ENCODE measurements at places on chromosomes 11 and 22.
A peak's percentile ranks its signal among the peaks of the same experiment; 100 is the strongest.

DNA sequence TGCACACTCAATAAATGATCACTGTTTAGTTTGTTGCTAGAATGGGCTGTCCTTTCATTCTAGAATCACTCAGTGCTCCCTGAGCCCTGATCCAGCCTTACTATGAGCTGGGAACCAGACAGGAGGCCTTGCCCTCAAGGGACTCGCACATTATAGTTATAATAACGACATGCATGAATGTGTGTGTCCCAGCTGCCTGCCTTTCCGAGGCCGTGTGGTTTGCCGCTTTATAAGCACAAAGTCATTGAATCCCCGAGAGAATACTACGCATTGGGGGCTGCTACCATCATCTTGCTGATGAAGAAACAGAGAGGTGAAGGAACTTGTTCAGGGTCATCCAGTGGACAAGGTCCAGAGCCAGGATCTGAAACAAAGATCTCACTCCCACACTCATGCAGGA is 75.7 kb downstream of the NFAM1 start:
- no peak for DNase-seq

GRCh38 chr11:67312187-67313021 is 9.1 kb downstream of the SSH3 start:
- no peak for DNase-seq

- peak; percentile 13 for DNase-seq
Observed at GRCh38 chr22:25081409-25081824, 118.2 kb upstream of the CRYBB3 start.

- no peak for DNase-seq
Observed at GRCh38 chr11:7668911-7669310, 4.4 kb downstream of the CYB5R2 start.

- DNase-seq = no peak
Observed at GRCh38 chr11:6850526-6850925, 5.0 kb downstream of the OR10A5 start.

DNA sequence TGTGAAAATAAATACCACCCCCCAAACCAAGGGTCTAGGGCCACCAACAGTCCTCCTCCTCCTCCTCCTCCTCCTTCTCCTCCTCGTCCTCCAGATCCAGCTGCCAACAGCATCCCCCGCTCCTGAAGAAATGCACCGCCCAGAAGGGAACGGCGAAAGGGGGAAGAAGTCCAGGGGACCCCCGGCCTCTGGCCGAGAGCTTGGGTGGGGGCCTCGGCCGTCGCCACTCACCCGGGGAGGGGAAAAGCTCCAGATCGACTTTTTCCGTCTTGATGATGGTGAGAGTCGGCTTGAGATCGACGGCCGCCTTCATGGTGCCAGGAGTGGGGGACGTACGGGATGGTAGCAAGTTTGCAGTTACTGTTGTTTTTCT is 65.7 kb downstream of the ETS1 start:
- no peak for DNase-seq

DNA sequence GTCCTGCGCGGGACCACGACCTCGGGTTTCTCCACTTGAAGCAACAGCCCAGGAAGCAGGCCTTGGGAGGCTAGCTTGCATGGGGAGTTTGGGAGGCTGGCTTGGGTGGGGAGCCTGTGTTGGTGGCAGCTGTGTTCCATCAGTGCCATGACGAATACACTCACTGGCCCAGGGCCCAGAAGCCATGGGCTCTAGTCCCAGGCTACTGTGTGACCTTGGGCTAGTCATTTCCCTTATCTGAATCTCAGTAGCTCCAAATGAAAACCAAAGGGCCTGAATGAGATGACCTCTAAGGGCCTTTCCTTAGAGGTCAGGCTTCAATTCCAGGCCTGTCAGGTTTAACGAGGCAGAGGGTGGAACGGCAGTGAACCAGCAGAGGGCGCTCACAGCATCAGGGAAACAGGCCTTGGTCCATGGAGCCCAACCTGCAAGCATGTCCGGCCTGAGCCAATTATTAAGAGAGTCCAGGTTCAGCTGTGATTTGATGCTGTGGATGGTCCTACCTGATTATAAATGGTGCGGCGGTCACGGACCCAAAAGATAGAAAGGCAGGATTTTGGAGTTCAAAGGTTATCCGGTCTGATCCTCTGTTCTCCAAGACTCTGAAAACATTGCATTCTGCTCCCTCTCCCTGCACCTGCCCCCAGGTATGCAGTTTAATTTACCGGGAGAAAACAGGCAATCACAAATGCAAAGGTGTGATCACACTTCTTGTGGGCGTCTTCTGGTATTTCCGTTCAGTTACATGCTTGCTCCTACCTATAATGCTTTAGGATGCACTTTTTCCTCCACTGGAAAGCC is 15.9 kb downstream of the PTPN5 start:
- peak; percentile 56 for DNase-seq

DNA sequence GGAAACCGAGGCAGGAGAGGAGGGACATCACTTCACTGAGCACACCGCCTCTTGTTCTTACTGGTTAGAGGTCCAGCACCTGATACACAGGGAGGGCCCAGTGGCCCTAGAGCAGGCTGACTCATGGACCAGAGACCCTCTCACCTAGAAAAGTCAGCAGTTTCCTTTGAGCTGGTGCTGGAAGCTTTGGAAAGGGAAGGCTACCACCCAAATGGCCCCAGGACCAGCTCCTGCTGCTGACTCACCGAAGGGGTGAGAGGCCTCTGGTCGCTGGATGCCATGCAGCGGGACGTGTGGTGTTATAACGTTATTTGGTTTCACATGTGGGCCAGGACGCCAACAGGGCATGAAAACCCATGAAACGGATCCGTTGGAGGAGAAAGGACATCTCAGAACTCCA is 3.8 kb downstream of the NADSYN1 start:
- DNase-seq = no peak

DNA sequence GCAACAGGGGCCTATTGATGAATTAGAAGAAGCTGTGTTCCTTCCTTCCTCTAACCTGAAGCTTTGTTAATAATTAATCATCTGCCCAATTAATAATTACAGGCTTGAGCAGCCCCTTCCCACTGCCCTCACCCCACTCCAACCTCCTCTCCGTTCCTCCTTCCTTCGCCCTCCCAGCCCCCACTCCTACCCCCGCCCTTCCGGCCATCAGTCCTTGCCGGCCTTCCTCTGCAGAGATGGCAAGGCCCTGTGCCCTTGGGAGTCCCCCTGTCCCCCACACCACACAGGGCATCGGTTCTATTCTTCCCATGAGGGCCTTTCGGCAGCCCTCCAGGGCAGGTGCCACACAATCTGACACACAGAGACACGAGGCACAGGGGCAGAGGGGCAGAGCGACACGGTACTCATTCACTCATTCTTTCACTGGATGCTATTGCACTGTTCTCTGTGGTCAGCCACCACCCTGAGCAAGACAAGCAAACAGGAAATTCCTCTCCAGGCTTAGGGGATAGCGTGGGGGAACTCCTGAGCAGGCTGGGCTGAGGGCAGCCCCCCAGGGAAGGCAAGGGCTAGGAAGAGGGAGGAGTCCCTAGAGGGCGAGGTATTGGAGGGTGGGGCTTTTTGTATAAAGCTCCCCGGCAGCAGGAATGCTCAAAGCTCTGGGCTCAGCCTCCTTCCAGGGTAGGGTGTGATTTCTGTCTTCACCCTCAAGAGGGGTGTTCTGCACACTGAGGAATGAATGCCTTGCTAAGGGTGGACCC is 14.7 kb downstream of the MGAT3 start:
- DNase-seq = peak; percentile 68

DNA sequence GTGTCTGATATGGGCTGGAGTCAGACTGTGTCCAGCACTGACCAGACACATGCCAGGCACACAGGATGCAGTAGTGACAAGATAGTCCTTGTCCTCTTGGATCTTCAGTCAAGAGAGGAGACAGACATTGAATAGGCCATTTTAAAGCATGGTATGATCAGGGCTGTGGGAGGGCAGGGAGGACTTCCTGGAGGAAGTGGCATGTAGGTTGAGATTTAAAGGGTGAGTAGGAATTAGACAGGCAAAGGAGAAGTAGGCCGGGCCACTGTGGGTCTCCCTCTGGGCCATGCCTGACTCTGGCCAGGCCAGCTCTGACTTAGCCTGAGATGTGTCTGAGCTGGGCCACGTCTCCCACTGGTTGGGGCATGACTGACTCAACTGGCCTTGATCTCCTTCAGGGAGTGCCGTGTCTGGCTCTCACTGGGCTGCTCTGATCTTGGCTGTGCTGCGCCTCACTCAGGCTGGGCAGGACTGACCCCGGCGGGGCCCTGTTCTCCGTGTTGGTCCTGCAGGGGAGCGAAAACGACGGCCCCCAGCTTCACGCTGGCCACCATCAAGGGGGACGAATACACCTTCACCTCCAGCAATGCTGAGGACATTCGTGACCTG is 71.2 kb downstream of the MYO7A start:
- DNase-seq = no peak

GRCh38 chr11:130715877-130716220 is 200.4 kb downstream of the SNX19 start:
- no peak for DNase-seq

DNA sequence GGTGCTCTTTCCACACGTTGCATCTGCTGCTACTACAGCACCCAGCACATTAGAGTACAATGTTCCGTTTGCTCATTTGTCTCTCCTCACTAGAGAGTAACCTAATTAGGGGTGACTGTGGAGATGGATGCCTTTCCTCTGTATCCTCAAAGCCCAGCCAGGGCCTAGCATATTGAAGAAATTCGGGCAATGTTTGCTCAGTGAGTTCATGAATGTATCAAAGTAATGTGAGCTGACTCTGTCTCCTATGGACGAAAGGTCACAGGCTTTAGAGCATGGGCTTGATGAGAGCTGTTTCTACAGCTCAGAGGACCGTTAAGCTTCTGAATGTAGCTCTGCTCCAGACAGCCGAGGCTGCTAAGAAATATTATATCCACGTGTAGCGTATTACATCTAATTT is 67.5 kb downstream of the C11orf58 start:
- no peak for DNase-seq

GRCh38 chr11:117815262-117815803 is 9.2 kb downstream of the FXYD2 start:
- DNase-seq = no peak

GRCh38 chr22:40156001-40156516 is 21.7 kb upstream of the TNRC6B start:
- DNase-seq = peak; percentile 44

DNA sequence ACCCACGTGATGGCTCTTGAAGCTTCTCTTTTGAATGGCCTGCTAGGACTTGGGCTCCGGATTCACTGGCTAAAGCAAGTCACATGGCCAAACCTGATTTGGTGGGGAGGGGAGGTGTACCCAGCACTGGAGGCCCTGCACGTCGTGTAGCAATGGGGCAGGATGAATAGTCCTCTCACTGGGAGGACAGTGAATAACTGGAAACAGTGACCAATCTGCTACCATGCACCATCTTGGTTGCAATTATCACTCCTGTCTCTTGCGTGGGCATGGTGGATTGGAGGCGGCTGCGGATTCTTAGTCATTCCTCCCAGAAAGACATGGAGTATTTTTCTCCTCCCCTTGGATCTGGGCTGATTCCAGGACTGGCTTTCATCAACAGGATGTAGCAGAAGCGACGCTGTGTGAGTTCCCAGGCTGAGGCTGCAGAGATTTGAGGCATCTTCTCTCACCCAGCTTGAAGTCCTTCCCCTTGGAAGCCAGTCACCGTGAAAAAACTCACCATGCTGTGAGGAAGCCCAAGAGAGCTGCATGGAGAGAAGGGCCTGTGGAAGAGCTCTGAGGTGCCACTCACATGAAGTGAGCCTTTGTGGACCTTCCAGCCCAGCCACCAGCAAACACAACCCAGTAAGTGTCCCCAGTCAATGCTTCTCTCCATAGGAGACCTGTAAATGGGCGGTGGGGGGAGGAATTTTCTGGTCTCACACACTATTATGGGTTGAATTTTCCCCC is 70.4 kb downstream of the IGLL1 start:
- no peak for DNase-seq

- no peak for DNase-seq
Observed at GRCh38 chr22:45756558-45756957, 84.9 kb downstream of the ATXN10 start.

GRCh38 chr11:79102840-79103239 is 338.0 kb downstream of the TENM4 start:
- DNase-seq = no peak

DNA sequence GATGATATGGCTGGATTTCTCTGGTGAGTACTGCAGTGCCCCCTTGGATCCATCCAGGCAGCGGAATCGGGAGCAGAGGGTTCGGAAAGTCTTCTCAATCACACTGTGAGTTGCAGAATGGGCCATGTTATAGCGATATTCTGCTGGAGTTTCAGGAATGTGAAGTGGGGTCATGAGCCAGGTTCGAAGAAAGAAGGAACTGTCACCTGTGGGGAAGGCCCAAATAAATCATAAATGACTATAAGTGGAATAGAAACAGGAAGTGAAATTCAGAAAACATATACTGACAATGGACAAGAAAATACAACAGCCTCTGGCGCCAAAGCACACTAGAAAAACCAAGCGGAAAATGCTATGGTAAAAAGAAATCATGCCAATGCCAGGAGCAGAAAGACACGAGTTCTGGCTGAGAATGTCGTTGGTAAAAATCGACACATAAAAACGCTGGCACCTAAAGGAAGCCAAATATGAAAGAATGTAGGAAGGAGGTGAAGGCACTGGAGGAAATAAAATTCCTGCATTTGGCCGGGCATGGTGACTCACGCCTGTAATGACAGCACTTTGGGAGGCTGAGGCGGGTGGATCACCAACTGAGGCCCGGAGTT is 10.0 kb upstream of the AMBRA1 start:
- DNase-seq = no peak

- no peak for DNase-seq
Observed at GRCh38 chr11:123168955-123169484, 26.0 kb downstream of the CLMP start.

DNA sequence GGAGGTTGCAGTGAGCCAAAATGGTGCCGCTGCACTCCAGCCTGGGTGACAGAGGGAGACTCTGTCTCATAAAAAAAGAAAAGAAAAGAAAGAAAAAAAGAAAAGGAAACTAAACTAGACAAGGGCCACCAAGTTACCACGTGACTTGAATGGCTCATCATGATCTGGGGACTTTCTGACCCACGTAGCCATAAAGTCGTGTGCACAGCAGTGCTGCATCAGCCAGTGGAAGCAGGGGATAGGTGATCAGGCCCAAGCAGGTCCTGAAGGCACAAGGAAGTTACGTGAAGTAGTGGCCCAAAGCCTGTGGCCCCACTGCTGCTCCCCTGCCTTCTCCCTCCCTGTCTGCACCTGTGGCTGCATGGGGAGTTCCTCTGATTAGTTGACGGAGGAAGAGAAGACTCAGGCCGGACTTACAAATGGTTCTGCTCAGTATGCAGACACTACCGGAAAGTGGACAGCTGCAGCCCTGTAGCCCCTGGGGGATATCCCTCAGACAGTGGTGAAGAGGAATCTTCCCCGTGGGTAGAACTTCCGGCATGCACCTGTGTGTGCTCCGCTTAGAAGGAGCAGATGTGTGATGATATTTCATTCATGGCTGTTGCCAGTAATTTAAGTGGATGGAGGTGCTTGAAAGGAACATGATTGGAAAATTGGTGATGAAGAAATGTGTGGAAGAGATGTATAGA is 18.2 kb upstream of the CD81 start:
- DNase-seq = no peak

GRCh38 chr11:88292171-88292843 is 45.2 kb downstream of the CTSC start:
- DNase-seq = peak; percentile 17

- no peak for DNase-seq
Observed at GRCh38 chr22:46183733-46184132, 33.4 kb downstream of the PPARA start.

- no peak for DNase-seq
Observed at GRCh38 chr11:115618428-115618827, 114.2 kb upstream of the CADM1 start.

GRCh38 chr11:128568166-128568778 is 19.1 kb downstream of the ETS1 start:
- DNase-seq = no peak
